RPMI8226 (cell line): ENCODE measurements at places on chromosomes 4 and X.

GRCh38 chrX:13285229-13285628, 34.6 kb downstream of the ATXN3L start:
- no peak for DNase-seq

DNA sequence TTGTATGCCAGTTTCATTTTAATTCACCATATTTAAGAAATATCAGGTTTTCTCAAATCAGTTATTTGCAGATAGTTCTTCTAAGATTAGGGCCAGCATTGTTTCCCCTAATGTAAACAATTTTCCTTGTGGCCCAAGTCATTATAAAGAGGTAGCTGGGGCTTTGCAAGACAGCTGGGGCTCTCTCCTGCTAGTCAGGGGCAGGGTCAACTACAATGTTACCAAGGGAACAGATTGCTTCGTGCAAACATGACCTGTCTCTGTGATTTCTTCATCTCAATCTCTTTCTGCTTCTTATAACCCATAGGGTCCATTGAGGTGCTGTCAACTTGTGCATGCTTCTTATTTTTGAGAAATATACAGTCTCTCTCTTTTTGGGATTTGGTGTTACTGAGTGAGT, 12.1 kb downstream of the ARMCX6 start:
- no peak for DNase-seq

- no peak for DNase-seq
These were observed 46.1 kb upstream of the TSPAN7 start for GRCh38 chrX:38515291-38515690.

DNA sequence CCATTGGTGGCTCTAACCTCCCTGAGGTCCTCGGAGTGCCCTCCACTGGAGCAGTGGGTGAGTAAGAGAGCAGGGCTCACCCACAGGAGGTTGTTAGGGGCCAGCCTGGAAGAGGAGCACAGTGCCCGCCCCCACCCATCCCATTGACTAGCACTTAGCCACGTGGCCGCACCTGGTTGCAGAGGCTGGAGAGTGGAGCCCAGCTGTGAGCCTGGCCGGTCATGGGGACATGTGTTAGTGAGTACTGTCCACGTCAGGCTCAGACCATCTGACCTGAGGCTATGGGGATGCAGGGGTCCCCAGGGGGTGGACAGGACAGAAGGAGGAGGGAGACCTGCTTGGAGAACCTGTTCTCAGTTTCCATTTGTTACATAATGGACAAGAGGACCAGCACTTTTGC, 1.4 kb upstream of the MAN2B2 start:
- DNase-seq: no peak

- DNase-seq: no peak
These were observed 165.8 kb upstream of the CYSLTR1 start for GRCh38 chrX:78493180-78493579.

DNA sequence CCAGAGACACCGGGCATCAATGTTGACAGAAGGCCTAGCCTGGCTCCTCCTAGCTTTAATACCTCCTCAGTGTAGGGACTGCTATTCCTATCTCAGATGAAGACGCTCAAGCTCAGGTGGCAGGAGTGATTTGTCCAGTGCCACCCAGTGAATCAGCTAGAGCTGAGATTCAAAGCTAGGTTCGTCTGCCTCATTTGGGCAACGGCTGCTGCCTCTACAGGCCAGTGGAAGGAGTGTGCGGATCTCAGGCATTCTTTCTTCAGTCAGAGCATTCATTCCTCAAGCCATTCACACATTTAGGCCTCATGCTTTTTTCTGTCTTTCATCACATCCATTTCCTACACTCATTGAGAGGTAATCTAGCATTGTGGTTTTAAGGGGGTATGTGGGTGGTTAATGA, 7.3 kb downstream of the TSR2 start:
- no peak for DNase-seq

DNA sequence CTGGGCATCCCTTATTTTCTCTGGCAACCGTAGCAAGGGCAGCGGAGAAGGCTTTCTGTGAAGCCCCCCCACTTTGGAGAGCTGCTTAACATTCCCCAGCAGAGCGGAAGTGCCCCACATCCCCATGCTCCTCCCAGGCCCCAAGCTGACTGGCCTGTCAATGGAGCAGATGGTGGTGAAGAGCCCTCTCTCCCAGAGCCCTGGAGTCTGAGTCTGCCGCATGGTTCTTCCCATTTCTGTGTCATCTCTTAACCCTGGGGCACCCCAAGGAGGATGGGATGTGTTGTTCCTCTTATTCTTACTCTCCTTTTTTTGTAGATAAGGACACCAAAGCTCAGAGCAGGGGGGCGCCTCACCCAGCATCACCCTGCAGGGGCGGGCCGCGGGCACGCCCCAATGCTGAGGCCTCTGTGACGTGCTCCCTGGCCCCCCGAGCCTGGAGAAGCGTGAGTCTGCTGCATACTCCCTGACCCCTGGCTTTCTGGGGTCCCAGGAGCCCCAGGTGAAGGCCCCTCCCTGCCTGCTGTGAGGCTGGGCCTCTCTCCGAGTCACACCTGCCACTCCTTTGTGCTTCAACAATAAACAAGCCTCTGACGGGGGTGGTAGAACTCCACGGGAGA, 35.9 kb downstream of the ADRA2C start:
- DNase-seq: no peak

DNA sequence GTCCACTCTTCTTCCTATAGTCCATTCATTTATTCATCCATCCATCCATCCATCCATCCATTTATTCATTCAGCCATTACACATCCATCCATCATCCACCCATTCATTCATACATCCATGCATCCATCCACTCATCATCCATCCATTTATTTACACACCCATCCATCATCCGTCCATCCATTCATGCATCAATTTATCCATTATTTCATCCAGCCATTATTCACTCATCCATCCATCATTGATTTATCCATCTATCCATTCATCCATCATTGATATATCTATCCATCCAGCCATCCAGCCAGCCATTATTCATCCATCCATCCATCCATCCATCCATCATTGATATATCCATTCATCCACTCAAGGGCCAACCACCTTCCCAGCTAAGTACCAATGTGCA, 12.7 kb downstream of the CPZ start:
- no peak for DNase-seq

GRCh38 chr4:186984105-186984644, 260.5 kb upstream of the FAT1 start:
- no peak for DNase-seq

- no peak for DNase-seq
These were observed 40.0 kb downstream of the C4orf51 start for GRCh38 chr4:145719752-145720624.

DNA sequence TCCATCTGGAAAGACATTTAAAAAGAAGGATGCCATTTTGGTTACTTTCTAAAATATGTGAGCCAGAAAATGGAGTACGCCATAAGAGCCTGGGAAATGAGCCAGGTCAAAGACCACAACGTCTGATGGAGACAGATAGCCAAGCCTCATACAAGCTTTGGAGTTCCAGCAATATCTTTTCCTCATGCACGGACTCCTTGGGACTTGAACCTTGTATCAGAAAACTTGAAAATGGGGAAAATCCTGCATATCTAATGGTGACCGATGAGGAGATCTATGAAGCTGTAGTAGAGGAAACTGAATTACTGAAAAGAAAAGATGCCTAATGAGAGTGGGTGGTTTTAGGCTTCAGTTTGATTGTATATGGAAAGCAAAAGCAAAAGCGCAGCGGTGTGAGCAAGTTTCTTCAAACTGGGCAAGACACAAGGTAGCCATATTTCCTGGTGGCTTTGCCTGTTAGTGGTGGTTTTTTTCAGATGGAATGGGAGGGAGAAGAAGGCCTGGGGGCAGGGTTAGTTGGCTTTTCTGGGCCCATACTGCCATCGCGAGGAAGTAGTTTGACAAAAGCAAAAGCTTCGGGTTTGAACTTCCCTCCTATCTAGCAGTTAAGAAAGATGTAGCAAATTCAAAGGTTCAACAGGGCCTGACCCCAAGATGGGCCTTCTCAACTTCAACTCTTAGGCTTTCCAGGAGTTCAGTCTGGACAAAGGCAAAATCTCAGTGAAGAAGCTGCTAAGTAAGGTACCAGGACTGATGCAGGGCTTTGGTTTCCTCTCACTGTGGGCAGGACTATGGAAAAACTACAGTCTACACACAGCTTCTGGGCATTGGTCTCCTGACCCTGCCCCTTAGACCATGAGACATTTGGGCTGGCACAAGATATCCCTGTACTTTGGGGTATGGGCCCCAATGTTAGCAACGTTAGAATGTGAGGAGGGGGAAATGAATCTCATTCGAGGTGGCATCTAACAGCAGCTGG, 210.0 kb upstream of the STK26 start:
- peak; percentile 92 for DNase-seq

DNA sequence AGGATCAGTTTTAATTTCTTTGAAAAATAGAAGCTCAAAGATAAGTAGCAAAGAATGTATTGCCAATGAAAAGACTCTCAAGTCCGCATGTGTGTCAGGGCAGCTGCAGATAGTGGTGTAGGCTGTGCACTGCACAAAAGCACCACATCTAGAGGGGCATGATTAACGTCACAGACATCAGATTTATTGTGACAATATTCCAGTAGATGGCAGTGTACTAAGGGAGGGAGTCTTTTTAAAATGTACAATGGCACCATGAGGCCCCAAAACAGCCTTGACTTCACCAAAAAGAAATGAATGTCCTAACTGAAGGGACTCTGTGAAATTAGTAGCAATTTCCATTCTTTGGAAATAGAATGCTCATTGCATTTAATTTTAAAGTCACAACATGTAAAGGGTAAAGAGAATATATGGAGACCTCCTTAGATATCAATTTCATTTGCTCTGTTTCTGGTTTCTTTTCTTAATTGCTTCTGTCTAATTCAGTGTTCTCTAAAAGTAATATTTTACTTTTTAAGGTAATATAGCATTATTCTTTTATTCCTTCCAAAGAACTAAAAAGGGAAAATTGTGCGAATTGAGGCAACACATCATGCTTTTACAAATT, 98.4 kb downstream of the ZNF827 start:
- peak; percentile 21 for DNase-seq

DNA sequence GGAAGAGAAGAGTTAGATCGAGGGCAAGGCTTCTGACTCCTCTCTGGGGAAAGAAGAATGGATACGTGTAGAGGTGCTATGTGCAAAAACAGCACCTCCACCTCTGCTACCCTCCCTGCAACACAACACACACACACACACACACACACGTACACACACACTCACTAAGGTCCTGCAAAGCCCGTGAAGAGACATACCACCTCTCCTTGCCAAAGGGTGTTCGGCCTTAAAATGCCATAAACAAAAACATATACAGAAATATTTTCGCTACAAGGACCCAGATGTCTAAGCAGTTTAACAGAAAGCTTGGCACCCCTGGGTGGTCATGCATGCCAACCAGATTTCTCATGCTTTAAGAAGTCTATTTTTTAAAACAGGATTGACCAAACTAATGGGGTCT, 1.5 kb downstream of the TIFA start:
- peak; percentile 6 for DNase-seq

GRCh38 chr4:8215001-8215427, 15.9 kb downstream of the SH3TC1 start:
- DNase-seq: no peak

- DNase-seq: no peak
These were observed 16.7 kb downstream of the NR3C2 start for GRCh38 chr4:148425327-148426110.
